ENCODE measurements at places on chromosomes 7 and 10.

- DNase-seq: no peak
Measured at GRCh38 chr7:97200018-97200417, 82.5 kb downstream of the SDHAF3 start.

- no peak for DNase-seq
Measured at GRCh38 chr10:13684252-13684791, 97.6 kb downstream of the PRPF18 start.

DNA sequence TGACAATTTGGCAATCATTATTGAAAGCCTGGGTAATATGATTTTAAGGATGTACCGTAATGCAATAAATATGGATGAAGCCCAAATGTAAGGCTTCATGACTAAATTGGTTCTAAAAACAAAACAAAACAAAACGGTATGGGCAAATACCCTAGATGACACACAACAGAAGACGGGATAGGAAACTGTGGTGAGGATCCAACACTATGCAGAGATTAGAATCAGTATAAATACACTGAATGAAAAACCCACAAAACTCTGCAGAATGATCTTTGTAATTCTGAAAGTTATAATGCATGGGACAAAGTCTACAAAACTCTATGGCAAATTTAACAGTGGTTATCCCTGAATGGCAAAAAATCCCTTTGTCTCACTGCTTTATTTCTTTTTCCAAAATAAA lies 57.6 kb downstream of the MALSU1 start:
- DNase-seq: no peak

GRCh38 chr10:132109341-132110110 lies 43.8 kb downstream of the JAKMIP3 start:
- DNase-seq: peak; percentile 28

GRCh38 chr10:23338886-23339285 lies 5.7 kb downstream of the C10orf67 start:
- DNase-seq: no peak

DNA sequence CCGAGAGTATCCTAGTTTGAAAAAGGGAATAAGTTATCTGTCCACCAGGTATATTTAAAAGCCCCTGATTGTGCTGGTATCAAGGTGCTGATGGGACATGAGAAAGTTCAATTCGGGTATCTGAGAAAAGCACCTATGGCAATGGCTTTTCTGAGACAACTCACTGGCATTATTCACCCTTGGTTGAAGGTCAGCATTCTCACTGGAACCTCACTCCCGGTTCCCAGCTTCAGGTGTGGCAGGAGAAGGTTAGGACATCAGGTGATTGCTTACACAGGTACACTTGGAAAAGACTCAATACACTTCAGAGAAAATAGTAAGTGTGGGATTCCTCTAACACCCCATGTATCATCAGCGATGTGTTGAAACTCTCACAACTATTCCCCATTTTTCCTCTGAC lies 643.1 kb downstream of the INHBA start:
- DNase-seq: peak; percentile 66

DNA sequence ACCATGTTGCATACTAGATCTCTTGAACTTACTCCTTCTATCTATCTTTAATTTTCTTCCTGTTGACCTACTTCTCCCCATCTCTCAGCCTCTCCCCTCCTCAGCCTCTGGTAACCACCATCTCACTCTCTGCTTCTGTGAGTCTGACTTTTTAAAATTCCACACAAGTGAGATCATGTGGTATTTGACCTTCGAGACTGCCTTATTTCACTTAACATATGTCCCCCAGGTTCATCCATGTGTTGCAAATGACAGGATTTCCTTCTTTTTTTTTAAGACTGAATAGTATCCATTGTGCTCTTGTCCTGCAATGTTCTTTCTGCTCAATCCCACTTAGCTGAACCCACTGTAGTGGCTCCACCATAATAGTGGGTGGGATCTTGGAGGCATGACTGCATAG lies 51.4 kb upstream of the DNAJC1 start:
- no peak for DNase-seq

- no peak for DNase-seq
Measured at GRCh38 chr7:113119429-113119828, 1.1 kb upstream of the SMIM30 start.

GRCh38 chr10:69064762-69065328 lies 23.1 kb upstream of the SRGN start:
- peak; percentile 55 for DNase-seq

- DNase-seq: no peak
Measured at GRCh38 chr7:268991-269390, 21.0 kb upstream of the FOXL3 start.

GRCh38 chr7:137958470-137959431 lies 43.1 kb downstream of the CREB3L2 start:
- DNase-seq: no peak

DNA sequence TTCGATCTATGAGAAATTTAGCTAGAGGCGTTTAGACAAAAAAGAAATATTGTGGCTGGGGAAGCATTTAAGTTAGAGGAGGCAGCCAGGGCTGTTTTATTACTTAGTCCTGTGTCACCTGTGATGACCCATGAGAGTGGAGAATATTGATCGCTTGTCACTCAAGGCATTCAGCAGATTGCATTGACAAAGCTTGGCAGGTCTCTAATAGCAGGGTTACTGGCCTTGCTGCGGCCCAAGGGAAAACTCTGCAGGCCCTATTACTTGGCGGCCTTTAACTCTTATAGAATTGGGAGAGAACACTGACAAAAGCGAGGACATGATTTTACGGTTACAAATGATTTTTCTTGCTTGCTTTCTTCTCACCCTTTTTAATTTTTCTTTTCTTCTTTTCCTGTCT lies 473.5 kb downstream of the AUTS2 start:
- no peak for DNase-seq

GRCh38 chr7:129703751-129704150 lies 92.2 kb downstream of the NRF1 start:
- no peak for DNase-seq

GRCh38 chr10:790821-791551 lies 101.5 kb upstream of the DIP2C start:
- DNase-seq: peak; percentile 51

GRCh38 chr7:156334636-156335035 lies 305.9 kb upstream of the RNF32 start:
- DNase-seq: no peak

DNA sequence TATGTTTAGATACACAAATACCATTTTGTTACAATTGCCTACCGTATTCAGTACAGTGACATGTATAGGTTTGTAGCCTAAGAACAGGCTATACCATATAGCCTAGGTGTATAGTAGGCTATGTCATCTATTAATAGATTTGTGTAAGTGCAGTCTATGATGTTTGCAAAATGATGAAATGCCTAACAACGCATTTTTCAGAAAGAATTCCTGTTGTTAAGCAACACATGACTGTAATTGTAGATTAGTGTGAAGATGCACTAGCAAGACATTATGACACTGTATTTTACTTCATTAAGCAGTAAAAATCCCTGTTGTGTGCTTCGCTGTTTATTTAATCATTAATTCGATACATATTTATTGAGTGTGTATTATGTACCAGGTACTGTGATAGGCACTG lies 446.0 kb downstream of the SUGCT start:
- DNase-seq: no peak

GRCh38 chr10:68792115-68792514 lies 35.2 kb upstream of the STOX1 start:
- DNase-seq: no peak

DNA sequence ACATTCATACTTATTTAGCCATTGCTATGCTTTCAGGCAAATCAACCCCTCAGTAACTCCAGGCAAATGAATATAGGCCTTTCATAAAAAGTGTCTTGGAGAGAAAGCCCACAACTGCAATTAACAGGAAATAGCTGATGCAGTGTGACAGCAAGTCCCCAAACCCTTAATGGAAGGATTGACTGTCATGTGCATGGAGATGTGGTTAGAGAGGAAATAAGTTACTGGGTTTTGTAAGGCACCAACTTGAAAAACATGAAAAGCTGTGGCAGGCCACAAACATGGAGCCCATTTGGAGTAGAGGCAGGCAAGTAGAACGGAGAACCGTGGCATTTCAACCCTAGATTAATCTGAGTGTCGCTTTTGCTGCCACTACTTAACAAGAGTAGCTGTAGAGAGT lies 549.4 kb upstream of the C7orf33 start:
- no peak for DNase-seq

DNA sequence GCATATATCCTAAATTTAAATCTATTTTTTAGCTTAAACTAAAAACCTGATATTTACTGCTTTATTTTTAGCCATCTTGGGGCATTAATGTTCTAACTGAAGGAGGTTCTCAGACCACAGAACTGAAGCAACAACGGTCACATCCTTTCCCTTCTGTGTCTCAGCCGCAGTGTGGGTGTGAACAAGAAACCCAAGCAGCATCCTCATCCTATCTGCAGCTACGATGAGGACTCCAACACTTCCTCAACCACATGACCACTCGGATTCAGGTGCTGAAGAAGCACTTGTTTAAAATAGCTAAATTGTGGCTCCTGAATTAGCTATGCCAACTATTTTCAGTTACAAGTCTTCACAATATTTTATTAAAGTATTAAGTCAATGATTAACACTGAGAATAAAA lies 5.3 kb downstream of the ESYT2 start:
- peak; percentile 5 for DNase-seq

GRCh38 chr10:101834341-101834740 lies 9.3 kb downstream of the KCNIP2 start:
- DNase-seq: no peak

DNA sequence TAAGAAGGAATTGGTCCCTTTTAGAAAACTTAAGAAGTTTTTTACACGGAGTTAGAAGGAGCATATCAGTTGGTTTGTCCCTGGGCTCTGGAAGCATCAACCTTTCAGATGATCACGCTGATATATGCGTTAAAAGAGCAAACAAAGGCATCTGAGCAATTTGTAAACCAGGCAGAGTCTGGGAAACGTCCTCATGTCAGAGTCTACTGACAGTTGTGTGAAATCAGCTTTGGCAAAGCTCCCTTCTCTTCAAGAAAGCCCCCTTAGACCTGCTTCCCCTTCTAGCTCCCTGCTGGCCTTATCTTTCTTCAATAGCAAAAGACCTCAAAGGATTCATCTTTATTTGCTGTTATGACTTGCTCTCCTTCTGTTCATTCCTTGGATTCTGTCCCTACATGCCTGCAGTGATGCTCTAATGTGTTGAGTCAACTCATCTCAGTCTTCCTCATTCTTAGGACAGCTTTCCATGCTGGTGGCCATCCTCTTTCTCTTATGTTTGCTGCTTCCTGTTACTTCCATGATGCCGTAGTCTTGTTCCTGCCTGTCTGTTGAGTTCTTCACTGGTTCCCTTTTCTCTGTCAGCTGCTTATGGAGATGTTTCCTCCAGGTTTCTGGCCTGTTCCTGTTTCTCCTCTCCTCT lies 106.5 kb upstream of the BMPER start:
- DNase-seq: no peak

- peak; percentile 7 for DNase-seq
Measured at GRCh38 chr10:130224228-130224627, 88.0 kb downstream of the GLRX3 start.

GRCh38 chr7:129947701-129948100 lies 5.1 kb downstream of the UBE2H start:
- no peak for DNase-seq

DNA sequence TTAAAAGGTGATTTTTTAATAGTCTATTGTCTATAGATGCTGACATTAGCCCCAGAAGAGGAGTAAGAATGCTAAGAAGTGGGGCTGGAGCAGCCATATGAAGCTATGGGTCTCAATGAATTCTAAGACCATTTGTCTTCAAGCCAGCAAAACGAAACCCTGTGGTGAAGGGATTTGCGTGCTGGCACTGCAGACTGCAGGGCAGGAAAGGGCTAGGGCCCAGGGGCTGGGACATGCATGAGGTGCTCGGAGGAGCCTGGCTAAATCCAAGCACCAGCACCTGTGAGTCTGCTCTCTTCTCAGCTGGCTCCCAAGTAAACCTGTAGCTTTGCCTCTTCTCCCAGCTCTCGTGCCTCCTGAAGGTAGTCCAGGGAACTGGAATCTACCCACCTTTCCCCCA lies 1.3 kb upstream of the NDST2 start:
- DNase-seq: peak; percentile 69

- no peak for DNase-seq
Measured at GRCh38 chr10:126585249-126586017, 85.1 kb downstream of the C10orf90 start.

GRCh38 chr7:143974459-143974858 lies 19.8 kb downstream of the OR2F1 start:
- no peak for DNase-seq

GRCh38 chr10:74854610-74855009 lies 28.2 kb downstream of the KAT6B start:
- no peak for DNase-seq

DNA sequence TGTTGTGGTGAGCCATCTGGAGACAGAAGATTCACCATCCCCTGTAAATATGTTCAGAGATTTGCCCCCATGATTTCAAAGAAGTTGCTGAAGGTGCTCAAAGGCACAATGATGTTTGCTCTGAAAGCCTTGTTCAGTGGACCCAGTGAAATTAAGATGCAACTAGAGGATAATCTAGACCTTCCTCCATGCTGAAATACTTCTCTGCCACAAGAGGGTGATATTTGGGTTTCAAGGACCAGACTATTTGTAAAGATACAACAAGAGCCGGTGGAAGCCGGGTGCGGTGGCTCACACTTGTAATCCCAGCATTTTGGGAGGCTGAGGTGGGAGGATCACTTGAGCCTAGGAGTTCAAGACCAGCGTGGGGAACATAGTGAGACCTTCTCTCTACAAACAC lies 13.5 kb upstream of the MSRB2 start:
- DNase-seq: no peak

DNA sequence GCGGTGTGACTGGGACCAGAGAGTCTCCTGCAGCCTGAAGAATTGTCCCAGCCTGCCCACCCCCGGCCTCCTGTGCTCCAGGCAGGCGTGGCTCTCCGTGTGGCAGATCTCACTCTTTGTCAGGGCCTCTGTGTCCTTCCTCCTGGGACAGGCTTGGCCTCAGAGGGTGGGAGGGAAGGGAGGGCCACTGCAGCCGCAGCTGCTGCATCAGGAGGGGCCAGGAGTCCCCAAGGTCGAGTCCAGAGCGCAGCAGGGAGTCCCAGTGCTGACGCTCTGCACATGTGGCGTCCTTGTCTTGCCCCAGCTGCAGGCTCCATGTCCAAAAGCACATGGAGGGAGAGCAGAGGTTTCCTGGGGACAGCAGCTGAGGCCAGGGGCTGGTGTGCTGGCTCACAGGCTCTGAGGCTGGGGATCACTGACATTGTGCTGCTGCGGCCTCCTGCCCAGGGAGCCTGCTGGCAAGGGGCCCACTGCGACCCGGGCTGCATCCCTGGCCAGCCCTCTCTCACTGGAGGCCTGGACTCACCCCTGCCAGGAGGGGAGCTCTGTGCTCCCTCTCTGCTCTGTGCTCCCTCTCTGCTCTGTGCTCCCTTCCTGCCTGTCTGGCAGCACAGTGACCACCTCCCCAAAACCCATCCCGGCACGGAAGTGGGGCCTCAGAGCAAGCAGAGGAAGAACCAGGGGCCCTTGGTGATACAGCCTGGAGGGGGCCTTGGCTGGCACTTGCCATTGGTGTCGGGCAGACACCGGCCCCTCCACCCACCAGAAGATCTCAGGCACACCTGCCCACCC lies 114.6 kb upstream of the RET start:
- DNase-seq: no peak
